ENCODE measurements at places on chromosomes 3 and 15.

DNA sequence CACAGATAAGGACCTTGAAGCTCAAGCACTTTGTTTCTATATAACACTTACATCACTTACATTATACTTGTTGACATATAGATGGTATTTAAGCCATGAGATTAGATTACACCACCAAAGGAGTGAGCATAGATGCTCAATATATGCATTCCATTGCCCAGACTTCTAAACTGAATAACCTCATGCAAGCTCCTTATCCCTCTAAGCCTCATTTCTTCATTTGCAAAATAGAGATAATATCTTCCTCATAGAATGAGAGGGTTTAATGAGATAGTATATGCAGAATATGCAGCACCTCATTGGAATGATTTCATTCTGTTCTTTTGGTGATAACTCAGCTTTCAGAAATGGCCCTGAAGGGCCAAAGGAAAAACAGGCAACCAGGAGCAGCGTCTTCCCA, 18.5 kb downstream of the NLGN1 start:
- DNase-seq = no peak

DNA sequence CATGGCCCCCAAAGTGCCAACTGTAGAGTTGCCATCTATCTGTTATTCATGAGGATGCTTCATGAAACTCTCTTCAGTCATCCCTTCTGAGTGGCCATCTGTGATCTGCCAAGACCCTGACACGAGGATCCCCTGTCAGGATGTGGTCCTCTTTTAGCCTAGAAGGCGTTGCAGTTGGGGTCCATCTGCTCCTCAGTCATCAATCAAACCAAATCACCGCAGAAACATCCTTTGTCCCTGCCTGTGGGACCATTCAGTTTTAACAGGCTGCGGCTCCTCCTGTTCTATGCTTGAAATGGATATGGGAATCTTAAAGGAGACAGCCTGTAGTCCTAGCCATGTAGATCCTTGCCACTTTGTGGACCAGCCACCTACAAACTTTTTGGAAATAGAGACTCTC, 5.9 kb upstream of the RPS27L start:
- DNase-seq = no peak

GRCh38 chr15:80999623-81000036, 1.1 kb upstream of the TLNRD1 start:
- peak; percentile 98 for DNase-seq

DNA sequence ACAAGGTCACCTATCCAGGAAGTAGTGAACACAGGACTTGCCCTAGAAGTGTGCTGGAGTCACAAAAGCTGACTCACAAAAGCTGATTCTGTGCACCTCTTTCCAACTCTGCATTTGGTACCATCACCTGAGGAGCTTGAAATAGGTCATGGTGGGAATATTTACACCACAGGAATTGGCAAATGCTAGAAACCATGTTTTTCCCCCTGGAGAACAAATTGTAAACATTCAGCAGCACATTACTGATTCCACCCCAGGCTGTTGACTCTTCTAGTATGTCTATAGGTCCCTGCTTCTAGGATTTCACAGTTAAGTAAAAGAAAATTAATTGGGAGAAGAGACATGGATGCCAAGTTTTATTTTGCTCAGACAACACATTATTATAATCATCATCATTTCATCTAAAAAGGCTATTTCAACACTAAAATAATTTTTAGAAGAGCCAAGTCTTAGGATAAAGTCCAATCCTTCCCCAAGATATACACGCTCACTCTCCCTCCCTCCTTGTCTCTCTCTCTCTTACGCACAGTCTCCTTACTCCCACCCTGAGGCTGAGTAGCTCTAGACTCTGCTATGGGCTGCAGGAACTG, 24.7 kb downstream of the CACNA2D2 start:
- no peak for DNase-seq

GRCh38 chr3:98482717-98483482, 14.6 kb upstream of the OR5K2 start:
- DNase-seq = peak; percentile 7

- DNase-seq = no peak
These were observed 393.3 kb downstream of the CACNA2D3 start for GRCh38 chr3:54515441-54516213.

DNA sequence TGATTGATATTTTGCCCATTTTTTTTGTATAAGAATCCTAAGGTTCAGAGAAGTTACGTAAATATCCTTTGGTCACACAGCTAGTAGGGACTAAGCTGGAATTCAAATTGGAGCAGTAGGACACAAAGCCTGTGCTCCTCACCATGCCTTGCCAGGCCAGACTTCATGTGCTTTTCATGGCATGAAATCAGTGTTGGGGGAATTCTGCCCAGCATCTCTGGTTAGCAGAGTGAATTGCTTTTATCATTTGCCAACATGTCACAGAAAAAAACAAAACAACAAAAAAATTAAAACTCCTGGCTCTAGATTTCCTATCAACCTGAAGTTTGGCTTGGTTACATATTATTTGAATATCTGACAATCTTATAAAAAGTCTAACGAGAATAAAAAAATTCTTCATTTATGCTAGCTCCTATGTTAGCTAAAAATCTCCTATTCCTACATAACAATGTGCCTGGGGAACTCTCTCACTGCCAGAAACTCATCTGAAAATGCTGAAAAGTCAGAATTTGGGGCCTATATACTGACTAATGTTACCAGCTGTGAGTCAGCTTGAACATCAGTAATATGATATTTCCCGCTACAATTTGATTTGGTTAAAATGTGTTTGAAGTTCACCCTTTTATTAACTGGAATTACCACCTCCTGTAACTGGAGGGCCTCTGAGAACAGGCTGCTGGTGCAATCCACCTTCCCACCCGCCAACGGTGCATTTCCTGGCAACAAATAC, 141.7 kb downstream of the TIGIT start:
- DNase-seq = no peak

DNA sequence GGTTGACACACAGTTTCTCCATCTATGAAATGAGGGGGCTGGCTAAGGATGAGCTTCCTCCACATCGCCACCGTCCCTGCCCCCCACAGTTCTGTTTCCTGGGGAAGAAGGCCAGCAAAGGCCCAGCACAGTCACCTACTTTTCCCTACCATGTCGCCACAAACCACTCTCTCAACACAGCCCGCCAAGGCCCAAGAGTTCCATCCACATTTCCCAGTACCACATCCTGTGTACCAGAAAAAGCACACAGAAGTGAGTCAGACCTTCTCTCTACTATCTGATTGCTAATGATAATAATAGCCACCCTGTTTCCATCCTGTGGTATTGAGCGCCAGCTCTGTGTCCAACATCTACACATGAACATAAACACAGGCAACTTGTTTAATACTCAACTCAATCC, 30.3 kb upstream of the C15orf39 start:
- peak; percentile 45 for DNase-seq

- DNase-seq = no peak
These were observed 31.7 kb downstream of the ADPGK start for GRCh38 chr15:72751751-72752455.

- no peak for DNase-seq
These were observed 62.1 kb downstream of the CYFIP1 start for GRCh38 chr15:22918056-22918455.

DNA sequence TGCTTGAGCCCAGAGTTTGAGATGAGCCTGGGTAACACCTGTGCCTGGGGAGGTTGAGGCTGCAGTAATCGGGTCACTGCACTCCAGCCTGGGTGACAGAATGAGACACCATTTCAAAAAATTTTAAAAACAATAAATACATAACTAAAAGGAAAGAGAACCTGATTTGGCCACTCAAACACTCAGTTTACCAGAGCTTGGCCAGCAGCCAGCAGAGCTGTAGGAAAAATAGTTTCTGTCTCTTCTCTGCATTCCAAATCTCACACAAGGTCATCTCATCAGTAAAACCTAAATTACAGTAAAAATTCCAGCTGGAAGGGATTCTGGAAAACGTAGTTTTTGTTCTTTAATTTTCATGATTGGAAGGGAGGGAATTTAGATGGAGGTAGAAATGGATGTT, 7.8 kb upstream of the PPM1L start:
- no peak for DNase-seq

DNA sequence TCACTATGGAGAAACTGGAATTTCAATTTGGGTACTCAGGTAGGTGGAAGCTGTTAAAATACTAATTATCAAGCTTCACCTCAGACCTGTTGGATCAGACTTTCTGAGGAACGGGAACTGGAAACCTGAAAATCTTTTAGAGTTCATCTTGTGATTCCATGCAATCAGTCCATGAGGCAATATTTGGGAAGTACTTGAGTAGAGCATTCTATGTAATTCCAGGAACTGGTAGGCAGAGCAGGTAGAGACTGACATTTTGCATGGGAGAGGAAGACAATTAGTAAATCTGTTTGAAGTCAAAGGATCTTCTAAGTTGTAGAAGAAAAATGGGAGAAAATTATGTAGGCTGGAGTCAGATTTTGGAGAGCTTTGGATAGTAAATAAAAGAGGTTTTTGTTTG, 43.1 kb downstream of the FGF7 start:
- no peak for DNase-seq

DNA sequence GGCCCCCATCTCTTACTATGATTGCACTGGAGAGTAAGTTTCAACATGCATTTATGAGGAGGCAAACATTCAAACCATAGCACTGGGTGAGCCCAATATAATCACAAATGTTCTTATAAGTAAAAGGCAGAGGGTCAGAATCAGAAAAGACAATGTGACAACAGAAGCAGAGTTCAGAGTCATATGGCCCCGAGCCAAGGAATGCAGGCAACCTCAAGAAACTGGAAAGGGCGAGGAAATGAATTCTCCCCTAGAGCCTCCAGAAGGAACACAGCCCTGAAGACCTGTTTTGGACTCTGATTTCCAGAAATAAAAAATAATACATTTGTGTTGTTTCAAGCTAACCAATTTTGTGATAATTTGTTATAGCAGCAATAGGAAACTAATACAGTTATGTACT, 81.3 kb upstream of the ABI3BP start:
- DNase-seq = no peak

DNA sequence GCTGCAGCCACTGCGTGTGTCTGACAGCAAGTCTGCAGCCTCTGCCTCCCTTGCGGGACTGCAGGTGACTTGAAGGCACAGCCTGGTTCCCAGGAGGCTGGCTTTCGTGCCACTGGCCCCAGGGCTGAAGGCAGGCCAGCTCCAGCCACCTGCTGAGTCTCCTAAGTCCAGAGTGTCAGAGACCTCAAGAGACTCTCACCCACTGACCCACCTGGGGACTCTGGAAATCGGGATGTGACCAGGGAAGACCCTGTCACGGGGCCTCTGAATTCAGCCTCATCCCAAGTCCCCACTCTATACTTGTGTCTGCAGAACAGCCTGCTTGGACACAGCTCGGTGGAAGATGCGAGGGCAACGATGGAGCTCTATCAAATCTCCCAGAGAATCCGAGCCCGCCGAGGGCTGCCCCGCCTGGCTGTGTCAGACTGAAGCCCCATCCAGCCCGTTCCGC, 16.3 kb downstream of the ISG20 start:
- DNase-seq = no peak

- DNase-seq = no peak
These were observed 47.9 kb upstream of the DCLK3 start for GRCh38 chr3:36812240-36812639.

GRCh38 chr3:88150806-88151205, 1.0 kb downstream of the C3orf38 start:
- DNase-seq = peak; percentile 31

- no peak for DNase-seq
These were observed 129.9 kb upstream of the TGFBR2 start for GRCh38 chr3:30476368-30477084.

- DNase-seq = no peak
These were observed 381.5 kb upstream of the C2CD4B start for GRCh38 chr15:62546628-62547027.

GRCh38 chr3:48826451-48826850, 21.2 kb downstream of the PRKAR2A start:
- no peak for DNase-seq

- DNase-seq = no peak
These were observed 73.0 kb downstream of the MGLL start for GRCh38 chr3:127749361-127749760.

GRCh38 chr3:69936266-69936665, 63.3 kb upstream of the SAMMSON start:
- no peak for DNase-seq

- no peak for DNase-seq
These were observed at the start of gene LOXL1 for GRCh38 chr15:73926219-73927002. Gene LOXL1, plus strand, starts transcription at chr15:73926462. Its CDS starts 322 bp downstream, at chr15:73926784.

GRCh38 chr3:57569859-57570450, 13.9 kb downstream of the PDE12 start:
- no peak for DNase-seq

DNA sequence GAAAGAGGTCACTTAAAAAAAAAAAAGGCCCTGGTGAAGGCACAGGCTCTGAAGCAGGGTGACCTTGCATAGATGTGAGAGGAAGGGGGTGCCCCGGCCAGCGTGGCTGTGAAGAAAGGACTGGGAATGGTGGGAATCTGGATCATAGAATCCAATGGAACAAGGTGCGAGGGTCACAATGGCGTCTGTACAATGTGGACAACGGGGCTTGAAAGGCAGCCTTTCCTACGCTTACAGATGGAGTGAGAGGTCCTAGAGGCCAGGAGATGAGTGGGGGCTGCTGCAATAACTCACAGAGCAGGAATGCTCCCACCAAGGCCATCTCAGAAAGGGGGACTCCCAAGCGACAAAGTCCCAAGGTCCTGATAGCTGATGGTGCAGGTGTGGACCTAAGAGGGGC, 162.2 kb downstream of the ATP10A start:
- DNase-seq = no peak

Data from RPMI8226 (cell line).